CD8-positive, alpha-beta T cell (primary cell): ENCODE measurements at places on chromosomes 3 and 15.

DNA sequence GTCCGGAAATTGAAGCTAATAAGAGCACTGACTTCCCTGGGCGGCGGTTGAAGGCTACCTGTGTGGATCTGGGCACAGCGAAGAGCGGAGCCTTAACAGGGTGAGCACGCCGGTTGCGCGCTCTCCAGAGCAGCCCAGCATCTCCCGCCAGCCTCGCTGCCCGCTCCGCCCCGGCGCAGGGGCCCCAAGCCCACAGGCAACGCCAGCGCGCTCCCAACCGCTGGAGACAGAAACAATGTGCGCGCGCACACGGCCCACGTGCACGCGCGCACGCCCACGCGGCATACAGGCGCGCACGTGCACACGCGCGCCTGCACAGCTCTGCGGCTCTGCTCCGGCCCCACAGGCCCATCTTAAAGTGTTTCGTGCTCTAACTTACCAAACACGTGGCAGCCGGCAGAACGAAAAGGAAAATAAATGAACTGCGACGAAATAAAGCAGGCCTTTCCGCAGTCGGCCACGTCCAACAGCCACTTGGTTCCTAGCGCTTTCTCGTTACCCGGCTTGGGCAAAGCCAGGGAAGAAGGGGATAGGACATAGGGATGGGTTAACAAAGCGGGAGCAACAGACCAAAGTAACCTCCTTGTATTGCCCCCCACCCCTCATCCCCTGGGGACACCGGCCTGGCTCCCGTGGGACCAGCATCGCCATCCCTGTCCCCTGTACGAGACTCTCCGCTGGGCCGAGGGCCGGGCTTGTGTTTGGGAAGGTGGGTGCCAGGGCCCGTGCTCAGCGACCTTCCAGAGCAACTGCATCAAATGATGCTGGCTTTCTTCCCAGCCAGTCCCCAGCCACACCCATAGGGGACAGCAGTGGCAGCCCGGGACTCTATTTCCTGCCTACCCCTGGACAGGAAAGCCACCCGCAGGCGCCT is 203.7 kb downstream of the ABHD5 start:
- DNase-seq, result no peak

DNA sequence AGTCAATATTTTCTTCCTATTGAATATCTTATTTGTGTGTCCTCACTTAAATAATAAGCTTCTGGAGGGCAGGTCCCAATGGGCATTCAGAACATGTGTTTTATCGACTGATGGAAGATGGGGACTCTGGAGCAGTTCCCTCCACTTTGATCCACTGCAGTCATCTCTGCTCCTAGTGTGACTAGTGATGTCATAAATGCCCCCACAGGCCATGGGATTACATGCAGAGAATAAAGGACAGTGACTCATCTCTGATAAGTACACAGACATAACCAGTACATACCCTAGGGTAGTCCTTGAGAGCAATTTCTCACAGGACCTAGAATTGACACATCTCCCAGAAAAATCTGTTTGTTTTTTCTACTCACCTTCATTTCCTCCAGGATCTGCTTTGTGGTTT is 49.4 kb upstream of the FMN1 start:
- DNase-seq, result no peak

DNA sequence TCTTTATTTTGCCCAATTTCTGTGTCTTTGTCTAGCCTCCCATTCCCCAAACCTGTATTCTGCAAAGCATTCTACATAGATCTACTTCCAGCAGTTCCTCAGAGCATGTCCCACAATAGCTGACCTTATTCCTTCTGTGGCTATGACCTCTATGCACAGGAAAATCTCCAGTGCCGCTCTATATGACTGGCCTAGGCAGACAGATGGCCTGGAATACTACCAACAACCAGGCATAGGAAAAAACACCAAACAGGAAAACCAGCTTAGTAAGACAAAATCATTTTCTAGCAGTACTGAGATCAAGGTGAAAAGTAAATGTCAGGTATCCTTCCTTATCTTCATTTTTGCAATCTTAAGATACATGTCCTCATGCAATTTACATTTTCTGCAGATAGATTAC is 1115.0 kb downstream of the IGSF11 start:
- no peak for DNase-seq

DNA sequence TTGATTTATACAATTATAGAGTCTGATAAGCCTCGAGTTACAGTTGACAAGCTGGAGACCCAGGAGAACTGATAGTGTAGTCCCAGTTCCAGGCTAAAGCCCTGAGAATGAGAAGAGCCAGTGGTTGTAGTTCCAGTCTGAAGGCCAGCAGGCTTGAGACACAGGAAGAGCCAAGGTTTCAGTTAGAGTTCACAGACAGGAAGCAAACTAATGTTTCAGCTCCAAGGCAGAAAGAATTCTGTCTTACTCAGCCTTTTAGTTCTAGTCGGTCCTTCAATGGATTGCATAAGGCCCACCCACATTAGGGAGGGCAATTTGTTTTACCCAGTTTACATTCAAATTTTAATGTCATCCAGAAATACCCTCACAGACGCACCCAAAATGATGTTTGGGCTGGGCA is 102.7 kb downstream of the CDIN1 start:
- no peak for DNase-seq

DNA sequence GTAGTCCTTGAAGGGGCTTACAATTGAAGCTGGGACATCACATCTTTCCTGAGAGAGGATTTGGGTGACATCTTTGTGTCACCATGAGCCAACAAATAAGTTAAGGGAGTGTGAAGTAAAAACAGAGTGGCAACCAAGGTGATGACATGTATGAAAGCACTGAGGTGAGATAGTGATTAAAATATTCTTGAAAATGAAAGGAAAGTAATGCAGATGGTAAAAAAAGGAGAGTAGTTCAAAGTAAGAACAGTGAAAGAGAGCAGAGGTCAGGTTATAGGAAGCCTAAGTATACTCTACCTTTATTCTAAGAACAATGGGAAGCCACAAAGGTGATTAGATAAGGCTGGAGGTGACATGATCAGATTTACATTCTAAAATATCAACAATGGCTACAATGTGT is 486.1 kb downstream of the DIPK2A start:
- no peak for DNase-seq

DNA sequence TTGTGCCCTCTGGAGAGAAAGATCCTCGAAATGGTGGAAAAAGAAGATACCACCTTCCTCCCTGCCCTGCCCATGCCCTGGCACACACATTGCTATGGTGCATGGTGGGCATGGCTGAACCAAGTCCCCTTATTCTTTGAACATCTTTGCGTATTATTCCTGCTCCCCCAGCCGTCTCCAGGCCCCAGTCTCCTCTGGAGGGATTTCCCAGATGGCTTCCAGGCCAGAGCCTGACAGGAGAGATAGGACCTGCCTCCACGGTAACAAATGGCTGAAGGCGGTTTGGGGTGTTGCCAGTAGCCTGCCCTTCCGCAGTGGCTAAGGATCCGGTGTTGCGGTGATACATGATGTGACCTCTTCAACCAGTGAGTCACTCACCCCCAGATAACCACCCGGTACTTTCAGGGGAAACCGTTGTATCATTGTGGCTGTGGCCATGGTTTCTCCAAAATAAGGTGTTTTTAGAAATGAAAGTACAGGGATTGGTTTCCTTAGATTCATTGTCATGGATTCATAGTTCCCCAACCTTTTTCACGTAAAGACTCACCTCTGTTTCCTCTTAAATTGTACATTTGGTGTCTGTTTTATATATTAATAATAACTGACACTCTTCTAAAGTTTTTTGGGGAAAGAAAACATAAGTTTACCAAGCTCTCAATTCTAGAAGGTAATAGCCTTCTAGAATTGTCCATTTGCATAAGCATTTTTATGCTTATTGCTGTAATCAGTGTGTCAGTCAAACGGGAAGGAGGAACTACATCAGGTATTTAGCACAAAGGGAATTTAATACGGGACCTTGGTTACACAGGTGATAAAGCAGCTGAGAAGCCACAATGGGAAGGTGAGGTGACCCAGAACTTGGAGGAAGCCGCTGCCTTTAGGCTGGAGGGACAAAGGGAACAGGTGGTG is 25.9 kb downstream of the SMAD3 start:
- peak; percentile 72 for DNase-seq

GRCh38 chr15:75636026-75636425 is 4.0 kb downstream of the IMP3 start:
- DNase-seq, result no peak

DNA sequence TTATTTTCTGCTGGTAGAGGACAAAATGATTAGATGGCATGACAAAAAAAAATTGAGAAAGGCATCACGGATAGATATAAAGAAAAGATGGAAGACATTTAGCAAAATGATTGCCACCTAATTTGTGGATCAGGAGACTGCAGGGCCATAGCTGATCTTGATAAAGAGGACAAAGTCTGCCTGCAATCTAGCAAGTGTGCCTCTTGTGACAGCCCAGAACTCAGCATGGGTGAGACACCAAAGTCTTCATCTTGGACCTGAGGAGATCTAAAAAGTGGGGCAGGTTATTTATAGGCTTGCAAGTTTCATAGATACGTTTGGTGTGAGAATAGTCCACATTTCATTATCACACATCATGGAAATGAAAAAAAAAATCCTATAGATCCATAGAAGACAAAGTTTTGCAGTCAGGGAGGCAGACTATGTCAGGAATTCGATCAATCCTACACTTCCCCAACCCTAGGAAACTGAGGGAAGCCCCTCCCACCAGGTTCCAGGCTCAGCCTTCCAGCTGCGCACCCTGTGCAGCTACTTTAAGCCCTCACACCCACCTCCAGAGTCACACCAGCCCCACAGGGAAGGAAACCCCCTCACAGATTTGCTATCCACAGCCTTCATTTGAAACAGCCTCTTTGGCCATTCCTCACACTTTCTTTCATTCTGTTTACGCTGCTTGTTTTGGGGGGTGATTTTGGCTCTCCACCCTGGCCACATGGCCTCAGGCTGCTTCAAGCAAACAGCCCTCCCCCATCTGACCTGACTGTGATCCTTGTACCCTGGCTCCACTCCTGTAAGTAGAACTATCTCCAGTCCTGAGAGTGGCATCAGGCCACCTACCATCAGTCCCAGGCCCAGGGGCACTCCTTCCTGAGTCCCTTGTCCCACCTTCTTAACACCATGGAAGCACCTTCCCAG is 28.1 kb upstream of the KLHL6 start:
- no peak for DNase-seq

- DNase-seq, result no peak
Observed at GRCh38 chr3:185984203-185984602, 46.4 kb upstream of the TRA2B start.
